ENCODE measurements at places on chromosomes 2 and 18.

GRCh38 chr2:156739301-156739700 is 303.1 kb downstream of the GPD2 start:
- DNase-seq: no peak

GRCh38 chr2:15872854-15873253 is 67.5 kb upstream of the MYCN start:
- no peak for DNase-seq

- DNase-seq: no peak
Measured at GRCh38 chr18:55243857-55244256, 284.6 kb upstream of the CCDC68 start.

- no peak for DNase-seq
Measured at GRCh38 chr2:10407841-10408648, 40.1 kb downstream of the ODC1 start.

- no peak for DNase-seq
Measured at GRCh38 chr2:132449868-132450267, 33.3 kb downstream of the GPR39 start.

DNA sequence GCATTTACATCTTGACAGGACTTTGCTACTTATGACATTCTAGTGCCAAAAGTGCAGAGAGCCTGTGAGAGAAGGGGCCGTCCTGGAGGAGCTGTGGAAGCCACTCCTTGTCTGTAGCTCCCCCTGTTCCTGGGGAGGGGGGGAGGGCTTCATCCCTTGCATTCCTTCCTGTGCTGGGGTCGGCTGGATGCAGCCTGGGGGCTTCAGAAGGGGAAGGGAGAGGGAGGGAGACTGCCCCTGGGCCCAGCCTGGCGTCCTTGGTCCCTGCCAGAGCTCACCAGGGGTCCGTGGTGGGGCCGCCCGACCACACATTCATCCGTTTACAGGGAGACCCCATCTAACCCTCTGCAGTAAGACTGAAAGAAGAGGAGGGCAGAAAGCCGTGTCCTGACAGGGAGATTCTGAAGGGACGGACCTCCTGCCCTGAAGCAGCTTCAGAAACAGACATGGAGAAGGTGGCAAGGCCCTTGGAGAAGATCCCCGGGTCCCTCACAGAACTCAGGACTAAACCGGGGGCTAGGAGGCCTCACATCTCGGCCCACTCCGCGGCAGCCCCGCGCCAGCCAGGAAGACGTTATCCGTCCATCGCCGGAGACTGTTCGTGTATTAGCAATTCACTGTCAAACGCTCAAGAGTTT is 258.3 kb upstream of the SALL3 start:
- no peak for DNase-seq

- DNase-seq: no peak
Measured at GRCh38 chr2:238852206-238852869, 4.5 kb downstream of the TWIST2 start.

GRCh38 chr2:206253125-206253776 is 21.2 kb upstream of the ZDBF2 start:
- no peak for DNase-seq
